ENCODE measurements at places on chromosomes 5 and 9.

DNA sequence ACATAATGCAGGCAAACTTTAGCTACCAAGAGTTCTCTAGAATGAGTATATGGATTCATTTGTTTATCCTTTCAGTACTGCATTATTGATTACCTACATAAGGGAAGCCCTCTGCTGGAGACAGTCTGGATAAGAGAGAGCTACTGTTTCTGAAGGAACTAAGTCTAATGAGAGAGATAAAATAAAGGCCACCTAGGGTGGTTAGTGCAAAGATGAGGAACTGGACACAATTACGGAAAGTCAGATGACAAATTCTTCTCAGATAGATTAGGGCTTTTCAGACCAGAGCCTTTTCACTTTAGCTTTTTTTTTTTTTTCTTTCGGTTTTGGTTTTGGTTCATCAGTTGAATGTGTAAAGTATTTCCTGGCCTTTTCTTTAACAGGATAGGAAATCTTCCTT, 31.3 kb downstream of the ISOC1 start:
- no peak for DNase-seq

DNA sequence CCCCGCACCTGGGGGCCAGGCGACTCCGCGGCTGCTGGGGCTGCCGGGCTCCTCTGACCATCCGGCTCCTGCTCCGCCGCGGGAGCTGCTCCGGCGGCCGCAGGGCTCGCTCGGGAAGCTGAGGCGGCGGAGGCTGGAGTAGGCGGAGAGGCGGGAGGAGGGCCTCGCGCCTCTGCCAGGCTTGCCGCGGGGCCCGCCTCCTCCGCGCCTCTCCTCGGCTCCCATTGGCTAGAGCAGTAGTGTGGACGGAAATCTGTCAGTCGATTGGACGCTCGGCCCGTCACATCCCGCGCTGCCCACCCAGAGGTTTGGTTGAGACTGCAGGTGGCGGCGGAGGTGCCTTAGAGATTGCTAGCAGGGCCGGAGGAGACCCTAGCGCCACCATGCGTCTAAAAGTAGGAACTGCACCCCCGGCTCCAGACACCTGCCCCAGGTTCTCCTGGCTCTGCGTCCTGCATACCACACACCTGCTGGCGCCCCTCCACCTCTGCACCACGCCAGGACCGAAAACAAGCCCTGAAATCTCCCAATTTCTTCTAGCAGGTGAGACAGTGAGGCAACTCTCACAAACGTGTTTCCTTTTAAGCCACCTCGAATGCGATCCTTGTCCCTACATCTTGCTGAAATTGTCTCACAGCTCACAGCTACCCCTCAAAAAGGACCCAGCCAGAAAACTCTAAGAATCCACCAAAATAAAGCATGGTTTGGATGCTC, at the start of gene SCAI:
TSS of gene SCAI (minus strand) at position 152 of the 714 bp plus-strand sequence. CDS start at position 61, 91 bp downstream.
- DNase-seq = peak; percentile 97

DNA sequence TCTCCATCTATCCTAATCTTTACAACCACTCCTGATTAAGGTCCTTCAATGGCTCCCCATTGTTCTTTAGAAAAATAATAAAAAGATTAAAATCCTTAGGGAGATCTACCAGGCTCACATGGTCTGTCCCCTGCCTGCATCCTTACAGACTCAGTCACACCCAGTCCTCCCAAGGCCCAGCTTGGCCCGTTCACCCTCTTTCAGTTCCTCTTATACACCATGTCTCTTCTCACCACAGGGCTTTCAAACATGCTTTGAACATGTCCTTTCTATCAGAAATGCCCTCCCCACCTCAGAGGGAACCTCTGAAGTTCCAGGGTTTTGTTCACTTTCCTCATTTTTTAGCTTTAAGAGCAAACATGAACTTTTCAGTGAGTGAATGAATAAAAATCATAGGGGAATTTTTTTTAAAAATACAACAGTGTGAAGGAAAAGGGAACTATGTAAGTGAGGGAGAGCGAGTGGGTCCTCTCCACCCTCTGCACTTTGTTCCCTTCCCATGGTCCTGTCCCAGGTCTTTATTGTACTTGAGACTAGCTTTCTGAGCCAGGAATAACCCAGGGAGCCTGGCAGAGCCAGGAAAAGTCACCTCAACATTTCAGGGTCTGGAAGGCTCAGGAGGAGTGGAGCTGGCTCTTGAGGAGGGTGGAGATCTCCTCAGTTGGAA, 55.3 kb downstream of the TRPC7 start:
- DNase-seq = no peak

GRCh38 chr9:27054841-27055240, 49.4 kb upstream of the LRRC19 start:
- no peak for DNase-seq

- DNase-seq = no peak
Observed at GRCh38 chr9:8156346-8156745, 356.8 kb upstream of the DMAC1 start.

DNA sequence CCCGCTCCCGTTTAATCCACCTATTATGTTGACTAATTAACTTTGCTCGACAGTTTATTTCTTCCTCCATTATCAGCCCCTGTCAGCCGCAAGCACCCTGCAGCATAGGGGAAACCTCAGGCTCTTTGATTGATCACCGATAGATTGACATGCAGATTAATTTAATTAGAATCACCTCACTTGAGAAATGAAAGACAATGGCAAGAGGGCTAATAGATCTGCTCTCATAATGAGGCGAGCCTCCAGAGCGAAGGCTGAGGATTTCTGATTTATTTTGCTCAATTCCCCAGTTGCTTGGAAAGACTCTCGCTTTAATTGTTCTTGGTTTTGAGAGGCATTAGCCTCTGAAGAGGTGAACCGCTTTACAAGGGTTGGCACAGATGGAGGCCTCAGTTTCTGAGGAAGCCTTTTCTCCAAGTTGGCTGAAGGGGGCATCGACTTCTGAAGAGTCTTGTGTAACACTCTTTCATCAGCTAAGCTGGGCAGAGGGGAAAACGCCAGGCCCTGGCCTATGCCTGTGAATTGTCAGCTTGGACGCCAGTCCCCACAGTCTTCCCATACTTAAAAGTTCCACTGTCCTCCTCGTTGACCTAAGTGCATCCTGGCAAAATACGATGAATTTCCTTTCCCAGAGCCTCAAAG, 275.4 kb downstream of the EBF1 start:
- no peak for DNase-seq

DNA sequence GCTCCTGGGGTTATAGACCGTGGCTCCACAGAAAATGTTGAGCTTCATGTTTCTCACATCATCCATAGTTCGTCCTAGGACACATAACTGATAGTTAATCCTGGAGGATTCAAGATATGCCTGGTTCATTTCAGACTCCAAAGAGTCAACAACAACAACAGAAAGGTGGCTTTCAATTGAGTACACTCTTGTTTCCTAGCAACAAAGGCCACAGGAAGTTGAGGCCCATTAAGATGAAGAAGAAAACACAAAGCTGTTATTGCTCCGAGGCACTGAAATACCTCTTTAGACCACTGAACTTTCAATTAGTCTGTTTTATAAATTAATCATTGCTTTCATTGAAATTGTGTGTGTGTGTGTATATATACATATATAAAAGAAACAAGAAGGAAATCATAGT, 154.5 kb downstream of the YIPF5 start:
- no peak for DNase-seq

DNA sequence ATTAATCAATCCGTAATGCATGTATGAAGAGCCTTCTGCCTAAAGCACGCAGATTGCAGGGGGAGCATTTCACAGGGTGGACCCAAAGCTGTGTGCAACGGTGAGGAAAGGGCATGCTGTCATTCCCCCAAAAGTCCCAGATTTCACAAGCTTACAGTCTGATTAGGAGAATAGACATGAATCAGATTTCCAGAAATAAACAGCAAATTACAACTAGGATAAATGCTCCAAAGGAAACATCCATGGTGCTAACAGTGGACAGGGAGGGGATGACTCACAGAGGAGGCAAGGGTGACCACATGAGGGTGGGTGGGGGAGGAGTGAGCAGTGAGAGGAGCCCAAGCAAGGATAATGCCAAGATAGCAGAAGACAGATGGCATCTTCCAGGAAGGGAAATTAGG, 258.4 kb upstream of the TAS2R1 start:
- DNase-seq = no peak
